ENCODE measurements at places on chromosomes 3 and 15. TPM values are rescaled to one million over a fixed set of nuclear protein-coding genes. Genes with fewer than 3 reads are reported as not detected.
A peak's percentile ranks its signal among the peaks of the same experiment; 100 is the strongest.

- DNase-seq, result no peak
Observed at GRCh38 chr3:29977360-29977759, 629.0 kb upstream of the TGFBR2 start.

DNA sequence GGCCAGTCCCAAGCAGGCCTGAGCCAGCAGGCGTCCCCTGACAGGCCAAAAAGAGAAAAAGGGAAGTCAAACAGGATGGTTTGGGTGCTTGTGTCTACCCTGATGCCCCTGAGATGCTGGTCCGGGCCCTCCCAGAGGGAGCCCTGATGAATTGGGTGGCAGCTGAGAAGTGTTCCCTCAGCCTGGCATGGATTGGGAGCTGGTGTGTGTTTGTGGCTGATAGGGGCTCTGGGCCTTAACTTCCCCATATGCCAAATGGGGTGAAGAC lies 1.4 kb downstream of the FBLN2 start:
- peak; percentile 59 for DNase-seq

- no peak for DNase-seq
Observed at GRCh38 chr3:140143367-140144069, 208.5 kb downstream of the CLSTN2 start.

- DNase-seq, result no peak
Observed at GRCh38 chr3:3281024-3281423, 101.5 kb upstream of the CRBN start.

DNA sequence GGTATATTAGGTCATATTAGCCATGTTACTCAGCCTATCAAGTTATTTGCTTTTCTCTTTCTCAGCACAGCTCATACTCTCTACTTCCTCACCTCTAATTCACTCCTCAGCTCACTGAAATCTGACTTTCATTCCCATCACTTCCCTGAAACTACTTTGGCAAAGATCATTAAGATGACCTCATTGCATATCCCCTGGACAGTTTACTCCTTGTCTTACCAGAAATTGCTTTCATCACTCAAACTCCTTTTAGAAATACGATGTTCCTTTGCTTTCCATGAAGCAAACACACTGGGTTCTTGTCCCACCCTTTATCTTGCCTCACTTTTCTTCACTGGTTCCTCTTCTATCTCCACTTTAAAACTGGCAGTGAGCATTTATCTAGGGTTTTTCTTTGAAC lies 354.4 kb downstream of the TUSC7 start:
- no peak for DNase-seq

DNA sequence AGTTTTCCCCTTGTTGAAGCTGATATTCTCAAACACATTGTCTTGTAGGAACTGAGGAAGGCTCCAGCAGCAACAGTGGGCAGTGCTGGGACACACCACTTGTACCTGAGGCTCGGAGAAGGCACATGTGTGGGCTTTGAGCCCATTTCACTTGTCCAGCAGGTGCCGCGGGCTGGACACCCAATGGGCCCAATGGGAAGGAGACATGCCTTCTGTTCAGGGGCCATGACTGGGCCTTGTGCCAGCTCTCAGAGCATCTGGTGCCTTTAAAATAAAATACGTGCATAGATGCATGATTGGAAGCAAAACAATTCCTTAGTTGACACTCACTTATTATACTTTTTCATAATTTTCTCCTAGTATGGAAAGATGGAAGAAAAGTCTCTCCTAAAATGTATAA lies 334.2 kb downstream of the KLF13 start:
- no peak for DNase-seq

DNA sequence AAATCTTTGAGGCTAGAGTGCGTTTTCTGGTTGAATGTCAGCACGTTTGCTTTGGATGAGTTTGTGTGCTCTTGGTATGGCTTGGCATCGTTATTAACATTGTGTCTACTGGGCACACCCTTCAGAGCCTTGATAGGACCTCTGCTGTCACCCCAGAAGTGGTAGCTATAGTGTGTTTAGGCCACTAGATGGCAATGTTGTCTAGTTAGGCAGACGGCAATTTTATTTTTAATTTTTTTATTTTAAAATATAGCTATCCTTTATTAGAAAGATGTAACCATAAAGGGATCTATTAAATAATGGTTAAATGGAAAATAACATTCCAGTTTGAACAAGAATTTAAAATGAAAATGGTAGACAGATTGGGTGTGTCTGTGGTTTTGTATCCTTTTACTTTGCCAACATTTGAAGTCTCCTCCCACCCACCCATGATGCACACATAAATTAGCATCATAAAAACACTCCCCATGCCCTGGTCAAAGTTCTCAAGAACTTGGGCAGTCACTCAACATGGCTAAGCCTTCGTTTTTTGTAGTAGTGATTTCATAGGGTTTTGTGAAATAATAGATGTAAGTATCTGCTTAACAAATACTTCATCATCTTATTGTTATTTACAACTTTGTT lies 200.7 kb downstream of the KCNH8 start:
- DNase-seq, result no peak

DNA sequence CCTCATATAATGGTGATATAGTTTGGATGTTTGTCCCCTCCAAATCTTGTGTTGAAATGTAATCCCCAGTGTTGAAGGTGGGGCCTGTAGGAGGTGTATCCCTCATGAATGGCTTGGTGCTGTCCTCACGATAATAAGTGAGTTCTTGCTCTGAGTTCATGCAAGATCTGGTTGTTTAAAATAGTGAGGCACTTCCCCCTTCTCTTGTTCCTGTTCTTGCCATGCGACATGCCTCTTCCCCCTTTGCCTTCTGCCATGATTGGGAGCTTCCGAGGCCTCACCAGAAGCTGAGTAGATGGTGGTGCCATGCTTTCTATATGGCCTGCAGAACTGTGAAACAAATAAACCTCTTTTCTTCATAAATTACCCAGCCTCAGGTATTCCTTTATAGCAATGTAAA lies 39.2 kb downstream of the REC114 start:
- no peak for DNase-seq

DNA sequence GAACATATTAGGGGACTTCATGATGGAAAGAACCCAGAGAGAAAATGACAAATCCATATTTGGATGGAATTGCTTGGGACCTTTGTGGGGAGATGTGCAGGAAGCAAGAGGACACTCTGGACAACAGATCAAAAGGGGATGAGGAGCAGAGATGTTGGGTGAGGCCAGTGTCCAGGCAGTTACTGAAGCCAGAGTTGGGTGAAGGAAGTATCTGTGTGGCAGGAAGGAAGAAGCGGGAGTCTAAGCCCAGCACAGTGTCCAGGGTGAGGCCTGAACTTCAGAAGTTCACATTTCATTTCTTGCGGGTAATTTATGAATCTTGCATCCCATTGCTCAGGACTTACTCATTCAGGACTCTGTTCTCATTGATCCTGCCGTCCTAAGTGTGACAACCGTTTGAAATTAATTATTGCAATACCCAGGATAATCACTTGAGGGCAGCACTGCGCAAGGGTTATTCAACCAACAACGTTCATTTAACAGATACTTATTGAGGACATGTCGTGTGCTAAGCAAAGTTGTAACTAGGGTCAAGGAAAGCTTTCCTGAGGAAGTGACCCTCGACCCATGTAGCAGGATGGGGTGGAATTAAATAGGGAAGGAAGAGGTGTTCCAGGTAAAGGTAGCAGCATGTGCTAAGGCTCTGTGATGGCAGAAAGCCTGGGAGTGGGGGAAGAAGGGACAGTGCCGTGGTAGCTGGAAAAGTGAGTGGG lies 61.3 kb upstream of the CMTM8 start:
- DNase-seq, result no peak

DNA sequence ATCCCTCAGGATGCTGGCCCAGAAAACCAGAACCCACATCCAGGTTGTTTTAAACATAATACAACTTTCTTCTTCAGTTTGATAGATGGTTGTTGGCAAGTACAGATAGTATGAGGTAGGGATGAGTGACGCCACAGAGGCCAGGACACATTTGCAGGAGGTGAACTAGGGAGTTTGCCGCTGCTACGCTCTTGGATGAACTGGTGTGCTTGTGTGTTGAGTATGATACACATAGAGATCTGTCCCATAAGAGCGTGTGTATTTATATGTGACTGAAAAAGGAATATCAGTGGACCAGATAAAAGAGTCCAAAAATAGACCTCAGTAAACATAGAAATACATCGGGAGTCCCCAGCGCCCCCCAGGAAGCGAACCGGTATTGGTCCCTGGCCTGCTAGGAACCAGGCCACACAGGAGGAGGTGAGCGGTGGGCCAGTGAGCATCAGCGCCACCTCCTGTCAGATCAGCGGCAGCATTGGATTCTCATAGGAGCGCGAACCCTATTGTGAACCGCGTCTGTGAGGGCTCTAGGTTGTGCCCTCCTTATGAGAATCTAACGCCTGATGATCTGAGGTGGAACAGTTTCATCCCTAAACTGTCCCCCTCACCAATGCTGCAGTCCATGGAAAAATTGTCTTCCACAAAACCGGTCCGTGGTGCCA lies 98.1 kb downstream of the LRRK1 start:
- no peak for DNase-seq

DNA sequence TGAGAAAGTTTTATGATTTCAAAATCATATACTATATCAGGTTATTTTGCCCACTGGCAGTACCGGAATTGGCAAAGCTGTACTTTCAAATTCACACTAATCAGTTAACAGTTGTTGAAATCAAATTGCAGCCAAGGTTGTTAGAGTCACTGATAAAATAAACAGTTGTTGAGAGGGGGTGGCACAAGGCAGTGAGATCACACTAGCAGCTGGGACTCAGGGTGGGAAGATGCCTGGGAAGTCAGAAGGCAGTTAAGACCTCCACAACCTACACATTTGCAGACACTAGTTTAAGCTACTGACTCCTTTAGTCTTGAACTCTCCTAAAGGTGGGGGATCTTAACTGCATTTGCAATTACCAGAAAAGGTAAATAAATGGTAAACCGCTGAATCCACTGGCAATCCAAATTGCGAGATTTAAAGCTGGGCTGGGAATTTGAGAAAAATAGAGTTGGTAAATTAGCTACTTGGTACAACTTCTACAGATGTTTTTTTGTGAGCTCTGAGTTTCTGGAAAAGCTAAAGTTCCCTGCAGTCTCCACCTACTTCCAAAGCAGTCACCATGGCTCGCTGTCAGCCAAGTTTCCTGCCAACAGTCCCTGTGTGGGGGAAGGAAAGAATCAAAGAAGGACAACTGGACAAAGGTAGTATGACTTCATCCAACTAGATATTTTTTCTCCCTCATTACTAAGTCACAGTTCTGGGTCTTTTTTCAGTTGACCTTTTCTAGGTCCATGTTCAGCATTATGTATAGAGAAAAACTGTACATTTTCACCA lies 105.7 kb downstream of the ZNF385D start:
- DNase-seq, result peak; percentile 86

DNA sequence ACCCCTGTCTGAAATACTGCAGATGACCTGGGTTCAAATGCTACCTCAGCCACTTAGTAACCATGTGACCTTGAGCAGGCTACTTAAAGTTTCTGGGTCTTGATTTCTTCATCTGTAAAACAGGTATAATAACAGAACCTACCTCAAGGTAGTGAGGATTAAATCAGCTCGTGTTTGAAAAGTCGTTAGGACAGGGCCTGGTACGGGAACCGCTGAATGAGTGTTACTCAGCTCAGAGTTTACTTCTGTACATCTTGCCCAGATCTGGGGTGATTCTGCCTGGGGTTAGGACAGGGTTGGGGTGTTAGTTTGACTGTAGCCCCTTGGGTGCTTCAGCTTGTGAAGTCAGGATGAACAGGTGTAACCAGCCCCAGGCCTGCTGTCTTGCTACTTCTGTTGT lies 1.8 kb downstream of the SEMA4B start:
- no peak for DNase-seq

DNA sequence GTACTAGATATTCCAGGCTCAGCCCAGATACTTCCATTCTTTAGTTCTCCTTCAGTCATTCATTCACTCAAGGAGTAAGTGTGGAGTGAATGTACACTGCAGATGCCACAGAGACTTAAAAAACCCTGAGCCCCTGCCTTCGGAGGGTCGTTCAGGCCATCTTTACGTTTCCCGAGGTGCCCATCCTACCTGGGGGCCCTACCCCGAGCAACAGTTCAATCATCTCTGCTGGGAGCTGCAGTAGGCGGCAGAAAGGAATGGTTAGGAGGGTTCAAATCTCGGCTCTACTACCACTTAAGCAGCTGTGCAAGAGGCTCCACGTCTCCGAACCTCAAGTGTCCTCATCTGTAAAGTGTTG lies 613 bp downstream of the SEC13 start:
- DNase-seq, result no peak

DNA sequence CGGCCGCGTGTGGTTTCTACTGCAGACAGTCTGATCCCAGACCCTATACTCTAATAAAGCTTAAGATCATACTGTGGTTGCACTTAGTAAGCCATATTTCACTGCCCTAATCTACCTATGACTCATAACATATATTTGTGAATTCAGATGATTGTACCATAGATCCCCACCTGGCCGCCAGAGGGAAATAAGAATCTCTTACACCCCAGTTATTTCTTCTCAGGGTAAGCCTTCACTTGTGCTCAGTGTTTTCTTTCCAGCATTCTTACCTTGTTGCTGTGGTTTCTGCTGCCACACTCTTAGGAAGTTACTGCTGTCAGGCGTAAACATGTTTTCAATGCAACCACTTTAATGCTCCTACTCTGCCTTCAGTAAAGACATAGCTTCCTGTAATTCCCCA lies 105.9 kb downstream of the B3GALNT1 start:
- no peak for DNase-seq

- peak; percentile 25 for DNase-seq
Observed at GRCh38 chr3:115239717-115240116, 92.6 kb upstream of the ZBTB20 start.

- no peak for DNase-seq
Observed at GRCh38 chr15:63752075-63752684, 81.6 kb downstream of the HERC1 start.

DNA sequence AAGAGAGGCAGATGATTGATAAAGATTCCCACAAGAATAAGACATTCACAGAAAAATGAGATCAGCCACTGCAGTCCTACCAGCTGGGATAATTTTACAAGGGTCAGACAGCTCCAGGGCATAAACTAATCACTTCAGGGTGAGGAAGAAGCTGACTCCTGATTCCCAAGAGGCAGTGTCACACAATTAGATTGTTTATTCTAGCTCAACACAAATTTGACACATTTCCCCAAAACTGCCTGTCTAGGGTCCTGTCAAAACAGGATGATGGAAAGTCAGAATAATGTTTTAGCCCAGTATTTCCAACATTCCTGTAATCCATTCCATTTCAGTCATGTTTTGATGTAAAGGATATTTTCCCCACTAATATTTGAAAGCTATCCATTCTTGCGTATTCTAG lies 110.8 kb downstream of the TNIK start:
- DNase-seq, result no peak

DNA sequence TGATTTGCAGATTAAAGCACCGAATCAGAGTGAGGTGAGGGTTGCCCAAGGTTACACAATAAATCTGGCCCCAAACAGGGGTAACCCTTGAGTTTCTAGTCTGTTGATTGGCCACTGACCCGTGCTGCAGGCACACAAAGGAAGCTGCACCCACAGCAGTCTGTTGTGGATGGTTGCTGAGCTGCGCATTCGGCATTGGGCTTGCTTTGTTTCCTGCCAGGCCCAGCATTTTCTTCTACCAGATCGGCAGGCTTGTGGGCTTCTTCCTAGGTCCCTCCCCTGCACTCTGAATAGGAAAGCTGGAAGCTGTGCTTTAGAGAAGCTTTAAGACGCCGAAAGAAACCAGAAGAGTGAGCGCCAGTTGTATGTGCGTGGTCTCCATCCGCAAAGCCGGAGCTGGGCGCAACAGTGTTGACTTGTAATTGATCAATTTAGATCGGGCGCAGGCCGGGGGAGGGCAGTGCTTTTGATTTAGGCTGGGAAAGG lies 12.1 kb downstream of the B3GNT5 start:
- DNase-seq, result no peak

The BFSP2 gene
- not detected for total RNA-seq

The BSN gene
- total RNA-seq, result 0.85 TPM

The NUSAP1 gene
- not detected for total RNA-seq

The TOPAZ1 gene
- total RNA-seq, result not detected

The CPN2 gene
- total RNA-seq, result not detected

The CCR2 gene
- 0.11 TPM for total RNA-seq

The RASA2 gene
- 7.7 TPM for total RNA-seq

The PLCH1 gene
- total RNA-seq, result not detected

All from ascending aorta (tissue), 2 donors.